ENCODE measurements at places on chromosomes 13 and 19.

- DNase-seq, result no peak
These were observed 90.9 kb downstream of the SIPA1L3 start for GRCh38 chr19:37997911-37998344.

DNA sequence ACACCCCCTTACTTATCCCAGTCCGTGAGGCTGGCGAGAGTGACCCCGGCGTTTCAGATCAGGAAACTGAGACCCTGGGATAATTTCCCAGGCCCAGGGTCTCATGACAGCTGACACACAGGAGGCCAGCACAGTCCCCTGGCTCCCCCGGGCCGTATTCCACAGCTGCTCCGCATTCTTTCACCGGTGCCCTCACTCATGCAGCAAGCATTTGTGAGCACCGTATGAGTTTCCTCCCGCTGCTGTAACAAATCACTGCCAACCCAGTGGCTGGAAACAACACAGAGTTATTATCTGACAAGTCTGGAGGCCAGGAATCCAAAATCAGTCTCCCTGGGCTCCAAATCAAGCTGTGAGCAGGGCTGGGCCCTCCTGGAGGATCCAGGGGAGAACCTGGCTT is 21.3 kb downstream of the GADD45B start:
- no peak for DNase-seq

GRCh38 chr19:30004403-30004802 is 62.4 kb downstream of the URI1 start:
- DNase-seq, result no peak

- no peak for DNase-seq
These were observed 2.3 kb downstream of the SOX1 start for GRCh38 chr13:112069061-112069844.

DNA sequence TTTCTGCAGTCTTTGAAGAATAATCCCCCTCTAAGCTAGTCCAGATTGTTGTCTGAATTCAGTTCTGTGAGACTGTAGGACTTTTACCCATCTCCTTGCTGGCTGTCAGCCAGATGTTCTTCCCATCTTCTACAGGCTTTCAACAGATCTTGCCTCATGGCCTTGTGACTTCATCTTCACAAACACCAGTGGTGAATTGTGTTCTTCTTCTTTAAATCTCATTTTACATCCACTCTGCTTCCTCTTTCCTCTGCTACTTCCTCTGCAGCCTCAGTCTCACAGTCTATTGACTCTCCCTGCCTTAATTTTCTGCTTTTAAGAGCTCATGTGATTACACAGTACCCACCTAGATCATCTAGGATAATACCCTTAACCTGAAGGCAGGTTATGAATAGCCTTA is 859.0 kb upstream of the SLITRK1 start:
- no peak for DNase-seq

GRCh38 chr19:30897553-30897952 is 451.7 kb downstream of the TSHZ3 start:
- no peak for DNase-seq

GRCh38 chr13:82358284-82358683 is 1524.0 kb downstream of the SLITRK1 start:
- DNase-seq, result no peak

DNA sequence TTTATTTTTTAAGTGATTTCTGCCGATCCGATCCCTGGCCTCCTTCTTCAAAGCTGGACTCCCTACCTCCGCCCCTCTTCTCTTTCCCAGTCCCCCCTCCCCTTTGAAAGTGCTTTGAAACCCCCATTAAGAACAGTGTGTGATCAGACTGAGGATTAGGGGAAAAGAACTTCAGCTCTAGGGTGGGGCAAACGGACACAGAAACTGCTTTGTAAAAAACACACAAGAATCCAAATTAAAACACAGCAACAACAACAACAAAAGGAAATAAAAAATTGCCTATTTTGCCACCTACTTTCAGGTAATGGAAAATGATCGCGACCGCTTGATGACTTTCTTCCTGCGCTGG is 1.4 kb downstream of the SPRY2 start:
- DNase-seq, result no peak

GRCh38 chr13:75736173-75736572 is 100.0 kb downstream of the LMO7 start:
- no peak for DNase-seq

GRCh38 chr19:30439310-30439709 is 67.1 kb downstream of the ZNF536 start:
- no peak for DNase-seq

Measured in activated CD8-positive, alpha-beta memory T cell treated with anti-CD3 and anti-CD28 coated beads, Interleukin-2, amount 50 U/mL, for 4 hours (primary cell).